ENCODE measurements at places on chromosomes 12 and 14. TPM values are rescaled to one million over a fixed set of nuclear protein-coding genes. Genes with fewer than 3 reads are reported as not detected.

Gene KRT78
- total RNA-seq: not detected

Gene KLRG1
- 23.6 TPM for total RNA-seq

Gene LHX5
- not detected for total RNA-seq

Gene PARPBP
- total RNA-seq: 4.0 TPM

Gene REP15
- not detected for total RNA-seq

Gene GRIN2B
- total RNA-seq: under 0.01 TPM

Gene FMNL3
- total RNA-seq: 19.8 TPM

Gene A2M
- not detected for total RNA-seq

Gene KRT3
- not detected for total RNA-seq

Gene POTEG
- not detected for total RNA-seq

Gene CEP290
- 11.3 TPM for total RNA-seq

Gene CLEC6A
- 1.0 TPM for total RNA-seq

Gene NID2
- 0.31 TPM for total RNA-seq

Gene FBRSL1
- total RNA-seq: 13.5 TPM

Gene OR4K2
- under 0.01 TPM for total RNA-seq

Gene NEUROD4
- total RNA-seq: not detected

Gene KCNJ8
- total RNA-seq: not detected

Gene TULP3
- 4.4 TPM for total RNA-seq

Gene KCNH3
- total RNA-seq: 2.1 TPM

Gene KRT79
- not detected for total RNA-seq

Measured in mononuclear cell (primary cell).